ENCODE measurements at places on chromosomes 11 and 22.

- DNase-seq: no peak
Observed at GRCh38 chr22:25146906-25147641, 52.6 kb upstream of the CRYBB3 start.

DNA sequence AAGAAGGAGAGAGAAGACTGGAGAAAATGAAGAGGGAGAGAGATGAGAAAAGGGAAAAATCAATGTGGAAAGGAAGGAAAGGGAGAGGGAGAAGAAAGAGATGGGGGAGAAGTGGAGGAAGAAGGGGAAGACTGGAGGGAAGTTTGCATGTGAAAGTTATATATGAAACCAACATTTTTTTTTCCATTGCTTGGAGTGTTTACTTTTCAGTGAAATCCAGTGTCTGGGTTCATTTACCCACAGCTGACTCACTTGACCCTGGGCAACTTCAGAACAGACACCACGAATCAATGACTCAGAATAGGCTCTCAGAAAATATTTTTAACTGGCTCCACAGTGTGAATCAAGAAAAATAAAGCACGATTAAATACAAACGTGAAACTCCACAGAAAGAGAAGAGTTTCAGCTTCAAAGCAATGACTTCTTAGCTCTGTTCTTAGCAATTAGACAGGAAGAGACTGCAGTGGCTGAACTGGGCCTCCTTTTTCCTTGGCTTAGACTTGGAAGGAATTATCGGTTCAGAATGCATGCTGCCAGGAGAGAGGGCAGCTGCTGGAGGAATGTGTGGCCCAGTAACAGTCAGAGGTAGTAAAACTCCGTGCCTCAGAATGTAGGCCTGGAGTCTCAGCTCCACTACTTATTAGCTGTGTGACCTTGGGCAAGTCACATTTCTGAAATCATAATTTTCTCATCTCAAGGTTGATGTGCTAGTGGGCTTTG is 237.5 kb downstream of the MIAT start:
- peak; percentile 92 for DNase-seq

DNA sequence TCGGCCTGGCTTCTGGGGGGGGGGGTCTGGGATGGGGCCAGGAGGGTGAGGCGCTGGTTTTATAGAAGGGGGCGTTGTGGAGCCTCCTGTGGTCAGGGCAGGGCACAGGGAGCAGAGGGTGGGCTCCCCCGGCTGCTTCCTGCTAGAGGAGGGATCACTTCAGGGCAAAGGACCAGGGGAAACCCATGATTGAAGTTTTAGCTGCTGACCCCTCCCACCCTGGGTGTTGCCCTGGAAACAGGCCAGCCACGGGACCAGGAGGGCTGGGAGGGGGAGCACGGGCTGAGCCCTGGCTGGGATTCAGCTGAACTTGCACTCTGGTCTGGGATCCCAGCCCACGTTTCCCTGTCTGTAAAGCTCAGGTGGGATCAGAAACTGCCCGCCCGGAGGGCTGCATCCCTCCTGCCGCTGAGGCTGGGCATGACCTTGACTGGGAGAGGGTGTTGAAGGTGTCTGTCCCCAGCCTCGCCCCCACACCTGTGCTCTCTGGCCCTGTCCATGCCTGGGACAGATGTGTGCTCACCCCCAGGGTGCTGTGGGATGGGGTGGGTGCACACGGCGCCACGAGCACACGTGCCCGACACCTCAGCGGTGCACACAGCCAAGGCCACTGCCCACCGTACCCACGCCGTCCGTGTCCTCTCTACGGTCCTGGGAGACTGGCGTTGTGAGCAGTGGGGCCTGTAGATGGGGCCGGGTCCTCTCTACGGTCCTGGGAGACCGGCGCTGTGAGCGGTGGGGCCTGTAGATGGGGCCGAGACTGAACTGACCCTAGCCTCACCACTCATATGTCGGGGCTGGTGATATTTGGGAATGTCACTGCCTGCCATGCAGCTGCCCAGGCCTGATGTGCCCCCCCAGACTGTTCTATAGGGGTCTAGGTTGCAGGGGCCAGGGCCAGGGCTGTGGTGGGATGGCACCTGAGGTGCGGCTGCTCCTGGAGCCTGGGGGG is 2.3 kb downstream of the TSPAN4 start:
- DNase-seq: peak; percentile 84

- no peak for DNase-seq
Observed at GRCh38 chr11:60838132-60838531, 3.8 kb upstream of the CCDC86 start.

DNA sequence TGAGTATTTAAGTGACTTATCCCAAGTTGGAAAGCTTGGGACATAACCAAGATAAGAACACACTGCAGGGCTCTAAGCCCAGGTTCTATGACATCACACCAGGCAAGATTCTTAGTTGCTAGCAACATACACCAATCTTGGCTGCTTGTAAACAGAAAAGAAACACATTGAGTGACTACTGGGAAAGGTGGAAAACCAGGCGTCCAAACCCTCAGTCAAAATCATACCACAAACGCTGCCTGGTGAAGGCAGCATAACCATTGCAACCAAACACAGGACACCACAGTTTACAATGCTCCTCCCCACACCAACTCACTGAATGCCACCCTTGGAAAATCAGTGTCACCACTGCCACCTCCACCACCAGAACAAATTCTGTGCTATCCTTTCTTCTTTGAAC is 379.9 kb downstream of the TTC28 start:
- no peak for DNase-seq

DNA sequence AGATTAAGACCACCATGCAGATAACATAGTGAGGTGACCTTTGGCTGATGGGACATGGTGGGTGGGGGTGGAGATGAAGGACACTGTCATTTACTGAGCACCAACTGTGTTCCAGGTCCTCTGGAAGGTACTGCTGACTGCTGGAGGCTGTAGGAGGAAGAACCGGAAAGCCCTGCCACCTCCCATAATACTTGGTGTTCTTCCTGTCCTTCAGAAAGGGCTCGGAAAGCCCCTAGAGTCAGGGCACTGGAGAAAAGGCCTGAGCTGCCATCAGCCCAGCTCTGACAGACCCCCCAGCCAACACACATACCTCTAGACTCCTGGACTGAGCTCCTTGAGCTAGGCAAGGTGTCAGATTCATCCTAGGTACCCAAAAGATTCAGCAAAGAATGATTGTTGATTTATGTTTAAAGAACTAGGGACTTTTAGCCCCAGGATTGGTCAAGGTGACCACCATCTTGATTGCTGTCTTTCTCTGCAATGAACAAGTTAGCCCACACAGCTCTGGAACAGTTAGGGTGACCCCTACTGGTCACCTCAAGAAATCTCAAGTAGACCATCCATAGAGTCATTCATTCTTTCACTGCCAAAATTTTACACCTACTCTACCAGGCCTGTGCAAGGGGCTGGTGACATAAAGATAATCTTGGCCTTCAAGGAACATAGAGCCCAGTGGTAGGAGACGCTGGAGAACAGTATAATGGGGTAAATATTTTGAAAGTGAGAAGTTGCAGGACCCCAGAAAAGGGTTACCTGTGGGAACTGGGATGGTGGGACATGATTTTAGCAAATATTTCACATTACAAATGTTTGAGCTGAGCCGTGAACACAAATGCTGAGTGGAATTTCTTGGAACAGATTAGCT is 39.4 kb downstream of the IRAG1 start:
- peak; percentile 70 for DNase-seq

- no peak for DNase-seq
Observed at GRCh38 chr11:17588721-17589120, 41.7 kb downstream of the OTOG start.

GRCh38 chr11:4202749-4203148 is 108.2 kb downstream of the RRM1 start:
- peak; percentile 28 for DNase-seq

DNA sequence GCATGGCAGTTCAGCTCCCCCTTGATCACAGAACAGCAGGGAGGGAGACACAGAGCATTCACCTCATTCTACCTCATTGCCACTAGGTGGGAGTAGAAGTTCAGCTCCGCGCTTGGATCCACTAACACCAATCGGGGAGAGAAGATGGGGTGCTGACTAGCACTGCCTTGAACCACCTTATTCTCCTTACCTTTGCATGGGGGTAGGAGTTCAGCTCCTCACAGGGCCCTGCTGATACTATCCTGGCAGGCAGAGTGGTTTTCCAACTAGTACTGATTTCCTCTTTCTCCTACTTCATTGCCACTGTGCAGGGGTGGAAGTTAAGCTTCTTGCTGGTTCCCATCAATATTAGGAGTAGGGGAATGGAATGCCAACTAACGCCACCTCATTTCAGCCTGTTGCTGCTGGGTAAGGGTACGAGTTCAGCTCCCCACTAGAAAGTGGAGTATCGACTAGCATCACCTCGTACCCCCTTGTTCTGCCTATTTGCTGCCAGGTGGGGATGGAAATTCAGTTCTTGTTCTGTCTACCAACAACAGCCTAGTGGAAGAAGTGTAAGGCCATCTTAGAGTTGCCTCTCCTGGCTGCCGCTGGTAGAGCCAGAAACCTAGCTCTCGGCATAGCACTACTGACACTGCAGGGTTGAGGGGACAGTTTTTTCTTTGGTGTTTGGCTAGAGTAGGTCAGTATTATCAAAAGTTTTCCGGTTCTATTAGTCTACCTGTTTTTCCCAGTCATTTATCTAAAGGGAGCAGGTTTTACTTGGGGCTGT is 550.9 kb upstream of the CCDC90B start:
- peak; percentile 62 for DNase-seq

GRCh38 chr11:117096201-117096991 is 1.8 kb downstream of the SIK3 start:
- DNase-seq: peak; percentile 38

DNA sequence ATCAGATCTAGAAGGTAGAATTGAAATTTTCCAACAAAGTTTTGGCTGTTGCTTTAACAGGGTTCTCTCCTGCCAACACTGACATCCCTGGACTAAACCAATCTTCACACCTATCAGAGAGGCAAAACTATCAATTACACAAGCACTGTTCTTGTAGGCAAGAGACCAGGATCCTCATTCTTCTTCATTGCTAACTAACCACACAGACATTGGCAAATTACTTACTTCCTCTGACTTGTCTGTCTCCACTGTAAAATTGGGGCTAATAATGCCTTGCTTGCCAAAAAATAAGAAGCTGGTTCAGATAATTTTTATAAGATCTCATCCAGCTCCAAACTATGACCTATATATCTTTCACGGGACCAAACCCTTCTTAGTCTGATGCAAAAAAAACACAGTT is 93.8 kb upstream of the DDI1 start:
- DNase-seq: no peak

DNA sequence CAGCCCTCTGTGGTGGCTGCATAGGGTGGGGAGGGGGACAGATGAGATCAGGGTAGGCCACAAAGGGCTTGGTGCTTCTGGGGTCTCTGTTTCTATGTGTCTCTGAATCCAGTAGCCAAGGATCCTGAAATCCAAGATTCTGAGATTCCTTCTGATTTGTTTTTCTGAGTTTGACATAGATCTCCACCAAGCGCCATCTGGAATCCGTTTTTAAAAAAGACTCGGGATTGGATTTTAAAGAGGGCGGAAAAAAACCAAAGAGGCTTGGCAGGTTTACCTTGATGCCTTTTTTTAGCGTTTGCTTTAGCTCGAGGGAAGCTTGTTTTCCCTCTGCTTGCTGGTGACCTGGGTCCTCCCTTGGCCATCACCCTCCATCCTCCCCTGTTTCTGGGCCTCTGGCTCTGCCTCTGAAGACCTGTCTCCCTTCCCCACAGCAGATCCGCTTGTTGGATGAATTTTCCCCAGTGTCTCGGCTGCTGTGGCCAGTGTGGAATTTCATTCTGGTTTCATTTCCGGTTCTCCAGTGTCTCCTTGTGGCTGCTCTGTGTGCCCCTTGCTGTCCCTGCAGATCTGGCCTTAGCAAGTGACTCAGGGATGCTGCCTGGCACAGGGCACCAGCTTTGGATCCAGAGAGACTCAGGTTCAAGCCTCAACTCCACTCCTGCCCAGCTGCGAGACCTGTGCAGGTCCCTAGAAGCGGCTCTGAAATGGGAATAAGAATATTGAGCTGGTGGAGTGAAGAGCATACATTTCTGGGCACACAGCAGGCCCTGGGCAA is 15.1 kb downstream of the SYNGR1 start:
- peak; percentile 20 for DNase-seq

DNA sequence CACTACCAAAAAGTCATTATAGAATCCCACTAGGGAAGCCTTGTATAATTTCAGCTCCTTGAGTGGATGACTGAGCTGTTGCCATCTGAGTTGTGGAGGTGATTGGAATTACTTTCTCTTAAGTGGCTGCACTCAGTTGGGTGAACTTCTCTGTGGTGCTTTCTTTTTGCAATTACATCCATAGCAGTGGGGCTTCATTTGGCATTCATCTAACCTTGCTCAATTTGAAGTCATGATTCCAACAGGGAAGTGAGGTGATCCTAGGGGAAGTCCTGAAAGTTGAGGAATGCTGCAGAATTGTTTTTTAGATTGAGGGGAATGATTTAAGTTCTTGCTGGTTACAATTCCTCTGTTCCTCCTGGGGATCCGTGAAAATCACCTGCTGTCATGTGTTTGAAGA is 39.6 kb downstream of the ARHGAP42 start:
- peak; percentile 19 for DNase-seq

- no peak for DNase-seq
Observed at GRCh38 chr11:38460896-38461295, 1862.9 kb upstream of the RAG2 start.

DNA sequence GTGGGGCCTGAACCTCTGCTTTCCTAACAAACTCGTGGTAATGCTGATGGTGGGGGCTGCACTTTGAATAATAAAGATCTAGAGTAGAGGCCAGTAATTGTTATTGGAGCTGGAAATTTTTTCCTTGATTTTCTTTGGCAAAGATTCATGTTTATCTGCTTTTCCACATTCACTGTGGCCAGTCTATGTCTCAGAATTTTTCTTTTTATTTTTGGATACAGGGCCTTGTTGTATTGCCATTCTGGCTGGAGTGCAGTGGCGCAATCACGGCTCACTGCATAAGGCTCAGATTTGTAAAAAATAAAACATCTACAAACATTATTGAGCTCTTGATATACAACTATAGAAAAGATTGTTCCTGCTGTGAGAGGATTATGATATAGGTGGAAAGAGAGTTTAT is 1.6 kb downstream of the TMEM135 start:
- DNase-seq: no peak

DNA sequence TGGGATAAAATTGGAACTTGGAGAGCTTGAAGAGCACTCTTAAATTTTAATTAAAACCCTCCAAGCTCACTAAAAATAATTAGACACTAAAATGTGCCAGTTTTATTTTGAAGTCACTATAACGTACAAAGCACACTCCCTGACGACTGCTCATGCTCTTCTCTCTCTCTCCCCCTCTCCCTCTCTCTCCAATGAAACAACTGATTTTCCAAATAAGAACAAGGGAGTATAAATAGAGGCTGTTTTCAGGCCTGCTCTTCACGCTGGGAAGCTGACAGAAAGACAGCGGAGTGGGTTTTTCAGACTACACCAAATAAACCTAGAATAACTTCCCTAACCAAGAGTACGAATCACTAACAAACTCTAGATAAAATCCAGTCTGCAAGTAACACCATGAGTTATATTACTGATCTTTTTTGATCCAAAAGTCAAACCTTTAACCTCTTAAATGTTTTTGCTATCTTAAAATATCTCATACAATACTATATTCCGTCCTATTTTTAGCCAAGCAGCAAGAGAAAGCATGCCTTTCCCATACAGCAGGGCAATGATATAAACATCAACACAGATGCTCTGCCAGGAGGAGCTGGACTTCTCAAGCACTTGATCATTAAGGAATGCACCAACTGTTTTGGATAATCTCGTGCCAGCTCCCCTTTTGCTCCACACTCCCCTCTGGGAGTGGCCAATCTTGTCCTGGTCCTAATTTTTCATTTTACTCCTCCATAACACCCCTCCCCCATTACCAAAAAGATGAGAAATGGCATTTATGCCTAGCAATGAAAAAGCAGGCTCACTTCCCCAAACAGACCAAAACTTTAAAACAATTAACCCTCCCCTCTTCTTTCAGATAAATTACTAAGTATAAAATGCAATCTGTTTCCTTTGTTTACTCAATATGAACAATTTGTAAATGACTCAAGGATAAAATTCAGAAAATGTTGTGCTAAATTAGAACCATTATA is 116.9 kb downstream of the SOX6 start:
- DNase-seq: no peak
